ENCODE measurements at places on chromosomes 16 and 17.

DNA sequence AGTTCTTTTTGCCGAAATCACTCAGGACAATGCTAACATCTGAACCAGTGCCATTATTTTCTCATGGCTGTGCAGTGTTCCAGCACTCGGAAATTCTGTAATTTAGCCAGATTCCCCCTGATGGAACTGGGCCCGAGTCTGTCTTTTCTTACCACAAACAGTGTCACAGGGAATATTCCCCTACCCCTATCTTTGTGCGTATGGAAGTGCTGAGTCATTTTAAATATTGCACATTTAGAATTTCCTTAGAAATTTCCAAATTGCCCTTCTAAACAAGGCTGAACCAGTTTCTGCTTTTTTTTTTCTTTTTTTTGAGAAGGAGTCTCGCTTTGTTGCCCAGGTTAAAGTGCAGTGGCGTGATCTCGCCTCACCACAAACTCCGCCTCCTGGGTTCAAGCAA lies 88.0 kb upstream of the CREBBP start:
- no peak for DNase-seq

GRCh38 chr17:66016231-66016630 lies 175.7 kb downstream of the CEP112 start:
- no peak for DNase-seq

- no peak for DNase-seq
Observed at GRCh38 chr16:19417640-19418039, at the start of gene TMC5. TSS of gene TMC5 (plus strand) at chr16:19417883. CDS start at chr16:19440039, 22,156 bp downstream.

GRCh38 chr17:78423961-78424675 lies 45.7 kb downstream of the PGS1 start:
- DNase-seq = no peak

- no peak for DNase-seq
Observed at GRCh38 chr16:50718061-50718760, 23.7 kb upstream of the CYLD start.

GRCh38 chr16:11140098-11140375 lies 116.0 kb downstream of the SOCS1 start:
- DNase-seq = no peak

- no peak for DNase-seq
Observed at GRCh38 chr16:68660359-68660795, 15.3 kb downstream of the CDH3 start.

GRCh38 chr16:55272744-55273143 lies 51.3 kb upstream of the IRX6 start:
- no peak for DNase-seq

GRCh38 chr17:32927201-32927723 lies 691 bp upstream of the TMEM98 start:
- DNase-seq = peak; percentile 66

DNA sequence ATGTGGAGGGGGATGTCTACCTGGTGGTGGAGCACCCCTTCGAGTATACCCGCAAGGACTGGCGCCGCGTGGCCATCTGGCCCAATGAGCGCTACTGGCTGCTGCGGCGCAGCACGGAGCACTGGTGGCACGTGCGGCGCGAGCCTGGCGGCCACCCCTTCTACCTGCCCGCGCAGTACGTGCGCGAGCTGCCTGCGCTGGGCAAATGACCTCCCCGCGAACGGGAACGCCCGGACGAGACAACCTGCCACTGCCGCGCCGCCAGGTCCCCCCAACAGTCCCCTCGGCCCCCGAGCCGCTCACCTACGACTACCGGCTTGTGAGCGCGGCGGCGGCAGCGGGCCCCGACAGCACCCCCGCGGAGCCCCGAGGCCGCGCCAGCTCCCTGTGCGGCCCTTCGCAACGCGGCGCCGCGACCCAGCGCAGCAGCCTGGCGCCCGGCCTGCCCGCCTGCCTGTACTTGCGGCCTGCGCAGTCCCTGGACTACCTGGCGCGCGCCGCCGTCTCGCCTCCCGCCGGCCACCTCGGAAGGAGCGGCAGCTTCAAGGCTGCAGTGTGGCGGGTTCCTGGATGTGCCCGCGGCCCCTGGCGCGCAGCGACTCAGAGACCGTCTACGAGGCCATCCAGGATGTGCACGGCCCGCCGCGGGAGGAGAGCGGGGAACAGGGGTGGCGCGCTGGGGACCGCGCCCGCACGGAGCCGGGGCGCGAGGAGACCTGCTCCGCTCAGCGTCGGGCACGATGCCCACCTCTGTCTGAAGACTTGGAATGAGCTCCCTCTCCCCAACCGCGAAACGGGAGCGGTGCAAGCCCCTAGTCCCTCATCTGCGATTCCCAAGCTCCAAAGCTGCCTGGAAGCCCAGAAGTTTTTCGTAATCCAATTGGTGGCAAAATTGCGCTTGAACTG lies 48.7 kb upstream of the AMZ2 start:
- DNase-seq = no peak

- DNase-seq = peak; percentile 32
Observed at GRCh38 chr17:66789961-66790437, 44.9 kb upstream of the CACNG5 start.

DNA sequence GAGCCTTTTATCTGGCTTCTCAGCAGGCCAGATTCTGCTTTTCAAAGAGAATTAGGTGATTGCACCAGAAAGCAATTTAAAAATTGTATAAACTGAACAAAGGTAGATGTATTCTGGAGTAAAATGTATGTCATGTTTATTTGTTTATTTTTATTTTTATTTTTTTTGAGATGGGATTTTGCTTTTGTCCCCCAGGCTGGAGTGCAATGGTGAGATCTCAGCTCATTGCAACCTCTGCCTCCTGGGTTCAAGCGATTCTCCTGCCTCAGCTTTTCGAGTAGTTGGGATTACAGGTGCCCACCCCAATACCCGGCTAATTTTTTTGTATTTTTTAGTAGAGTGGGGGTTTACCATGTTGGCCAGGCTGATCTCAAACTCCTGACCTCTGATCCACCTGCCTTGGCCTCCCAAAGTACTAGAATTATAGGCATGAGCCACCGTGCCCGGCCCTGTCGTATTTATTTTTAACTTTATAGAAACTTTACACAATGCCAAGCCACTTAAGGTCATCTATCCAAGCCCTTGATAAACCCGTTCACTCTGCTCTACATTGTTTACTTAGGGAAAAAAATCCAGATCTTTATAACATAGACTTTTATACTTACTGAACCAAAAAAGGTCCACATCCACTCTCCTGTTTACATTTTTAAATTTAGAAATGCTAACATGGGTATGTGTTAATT lies 22.7 kb upstream of the GOT2 start:
- DNase-seq = no peak

DNA sequence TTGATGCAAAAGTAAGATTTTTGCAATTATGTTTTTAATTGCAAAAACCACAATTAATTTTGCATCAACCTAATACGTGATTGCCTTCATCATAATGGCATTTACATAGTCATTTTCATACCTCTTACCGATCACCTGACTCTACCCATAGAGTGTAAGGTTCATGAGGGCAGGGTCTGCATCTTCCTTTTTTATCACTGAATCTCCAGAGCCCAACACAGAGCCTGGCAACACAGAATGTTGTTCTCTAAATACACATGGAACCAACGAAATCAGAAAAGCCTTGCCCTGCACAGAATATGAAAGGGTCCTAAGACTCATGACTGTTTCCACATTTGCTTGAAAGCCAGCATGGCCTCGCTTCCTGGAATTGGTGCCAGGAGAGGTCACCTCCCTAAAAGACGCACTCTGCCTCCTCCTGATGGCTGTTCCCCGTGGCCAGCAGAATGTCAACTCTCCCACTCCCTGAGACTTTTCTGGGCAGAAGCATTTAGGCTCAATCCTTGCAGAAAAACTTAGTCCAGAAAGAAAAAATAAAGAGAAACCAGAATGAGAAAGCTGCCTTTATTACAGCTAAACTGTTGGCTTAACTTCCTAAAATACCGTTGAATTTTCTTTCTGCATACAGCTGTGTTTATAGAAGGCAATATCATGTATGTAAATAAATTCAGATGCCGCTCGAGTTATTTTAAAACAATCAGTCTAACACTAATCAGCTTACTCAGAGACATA lies 327.8 kb upstream of the MAF start:
- DNase-seq = no peak

DNA sequence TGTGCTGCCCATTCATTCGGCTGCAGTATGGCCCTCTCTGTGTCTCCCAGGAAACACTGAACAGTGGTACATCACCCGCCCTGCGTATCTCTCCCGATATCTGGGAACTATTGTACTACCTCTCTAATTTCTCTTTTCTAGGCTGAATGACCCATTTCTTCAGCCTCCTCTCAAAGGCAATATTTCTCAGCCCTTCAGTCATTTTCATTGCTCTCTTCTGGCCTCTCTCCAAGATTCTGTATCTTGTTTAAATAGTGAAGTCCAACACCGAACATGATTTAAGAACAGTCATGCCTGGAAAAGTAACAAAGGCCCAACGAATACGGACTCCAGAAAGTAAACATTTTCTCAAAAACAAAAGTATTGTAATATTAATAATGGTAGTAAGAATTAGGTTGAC lies 220.1 kb downstream of the ZFHX3 start:
- DNase-seq = no peak

DNA sequence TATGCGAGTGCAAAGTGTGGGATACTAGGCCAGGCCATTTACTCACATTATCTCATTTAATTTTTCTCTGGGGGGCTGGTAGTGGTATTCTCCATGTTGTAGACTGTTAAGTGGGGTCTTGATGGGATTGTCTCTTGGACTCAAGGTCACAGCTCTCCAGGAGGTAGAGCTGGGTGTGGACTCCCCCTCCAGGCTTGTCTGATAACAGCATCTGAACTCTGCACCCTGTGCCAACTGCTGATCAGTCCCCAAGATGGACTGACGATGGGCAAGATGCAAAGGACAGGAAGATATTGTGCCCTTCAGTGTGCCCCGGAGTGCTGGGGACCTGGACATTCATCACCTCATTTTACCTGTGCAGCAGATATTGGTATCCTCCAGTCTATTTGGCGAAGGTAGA lies 147.8 kb downstream of the MSI2 start:
- no peak for DNase-seq

DNA sequence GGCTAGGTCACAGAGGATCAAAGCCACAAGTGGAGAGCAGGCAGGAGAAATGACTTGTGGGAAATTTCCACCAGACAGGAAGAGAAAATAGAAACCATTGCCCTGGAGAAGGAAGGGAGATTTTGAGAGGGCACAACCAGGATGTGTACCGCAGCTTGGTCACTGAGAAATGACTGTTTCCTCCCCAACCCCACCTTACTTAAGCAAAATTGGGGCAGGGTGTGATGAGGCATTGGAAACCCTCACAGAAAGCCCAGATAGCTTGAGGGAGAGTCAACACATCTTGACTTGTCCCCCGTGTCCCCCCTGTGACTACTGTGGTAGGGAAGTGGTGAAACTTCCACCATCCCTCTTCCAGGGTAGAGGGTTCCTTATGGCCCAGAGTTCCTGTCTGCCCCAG lies 113.5 kb upstream of the FAM20A start:
- no peak for DNase-seq

DNA sequence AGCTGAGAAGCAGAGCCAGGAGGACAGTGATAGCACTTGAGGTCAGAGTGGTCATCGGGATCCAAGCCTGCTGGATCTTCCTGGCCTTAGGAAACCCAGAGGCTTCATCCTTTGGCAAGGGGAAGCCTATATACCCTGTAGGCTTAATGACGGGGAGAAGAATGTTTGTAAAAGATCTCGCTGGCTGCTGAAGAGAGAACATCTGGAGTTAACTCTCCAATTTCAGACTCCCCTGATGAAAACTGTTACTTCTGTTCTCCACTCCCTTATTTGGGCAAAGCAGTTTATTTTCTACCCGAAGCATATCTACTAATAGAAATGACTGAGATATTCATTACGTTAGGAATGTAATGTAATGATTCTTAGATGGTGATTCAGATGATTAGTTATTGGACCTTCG lies 487.0 kb downstream of the CDH13 start:
- no peak for DNase-seq

DNA sequence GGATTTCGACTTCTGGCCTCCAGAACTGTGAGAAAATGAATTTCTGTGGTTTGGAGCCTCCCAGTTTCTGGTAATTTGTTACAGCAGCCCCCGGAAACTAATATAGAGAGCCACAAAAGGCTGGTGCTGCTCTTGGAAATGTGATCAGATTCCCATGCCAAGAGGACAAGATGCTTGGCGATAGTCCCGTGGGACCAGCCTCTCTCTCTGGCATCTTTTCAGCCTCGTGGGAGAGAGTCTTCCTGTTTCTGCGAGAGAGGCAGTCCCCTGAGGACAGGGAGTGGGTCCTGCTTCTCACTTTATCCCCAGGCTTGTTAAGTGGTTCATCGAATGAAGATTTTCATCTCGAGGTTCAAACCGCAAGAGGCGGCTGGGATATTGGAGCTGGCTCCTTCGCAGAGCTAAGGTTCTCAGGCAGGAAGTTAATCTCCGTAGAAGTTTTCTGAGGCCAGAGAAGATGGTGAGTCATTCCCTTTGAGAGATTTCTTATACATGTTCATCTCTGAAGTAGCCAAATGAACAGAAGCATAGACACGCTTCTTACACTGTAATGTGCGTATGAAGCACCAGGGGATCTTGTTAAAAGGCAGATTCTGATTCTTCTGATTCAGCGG lies 211.6 kb upstream of the SDK2 start:
- no peak for DNase-seq

GRCh38 chr17:30716461-30717290 lies 107.8 kb downstream of the CRLF3 start:
- no peak for DNase-seq

DNA sequence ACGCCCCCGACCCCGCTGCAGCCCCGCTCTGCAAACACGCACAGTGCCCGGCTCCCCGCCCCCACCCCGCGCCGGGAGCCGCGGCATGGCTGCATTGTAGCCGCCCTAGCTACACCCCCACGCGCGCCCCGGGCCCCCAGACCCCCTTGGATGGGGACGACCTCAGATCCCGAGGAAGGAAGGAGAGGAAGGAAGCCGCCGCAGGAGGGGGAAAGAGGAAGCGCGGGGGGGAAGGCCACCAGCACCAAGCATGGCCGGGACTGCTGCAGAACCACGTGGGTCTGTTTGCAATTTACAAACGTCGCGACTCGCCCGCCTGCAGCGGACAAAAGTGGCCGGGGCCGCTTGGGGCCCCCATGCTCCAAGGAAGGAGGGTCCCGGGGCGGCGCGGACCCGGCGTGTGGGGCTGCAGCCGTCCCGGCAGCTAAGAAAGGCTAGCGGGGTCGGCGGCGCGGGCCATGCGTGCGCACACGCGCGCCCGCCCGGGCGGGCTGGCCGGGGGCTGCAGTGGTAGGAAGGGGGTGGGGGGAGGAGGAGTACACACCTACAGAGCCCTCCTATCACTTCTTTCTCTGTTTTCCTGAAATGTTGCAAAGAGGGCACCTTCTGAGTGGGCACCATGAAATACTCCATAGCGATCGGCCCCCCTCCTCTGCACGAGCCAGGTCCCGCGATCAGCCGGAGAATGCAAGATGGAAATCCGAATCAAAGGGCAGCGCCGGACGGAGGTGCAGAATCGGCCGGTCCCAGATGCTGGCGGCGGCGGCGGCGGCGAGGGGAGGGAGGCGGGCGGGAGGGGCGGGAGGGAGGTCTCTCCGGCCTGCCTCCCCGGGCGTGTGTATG lies 488 bp downstream of the TFAP4 start:
- DNase-seq = peak; percentile 62

DNA sequence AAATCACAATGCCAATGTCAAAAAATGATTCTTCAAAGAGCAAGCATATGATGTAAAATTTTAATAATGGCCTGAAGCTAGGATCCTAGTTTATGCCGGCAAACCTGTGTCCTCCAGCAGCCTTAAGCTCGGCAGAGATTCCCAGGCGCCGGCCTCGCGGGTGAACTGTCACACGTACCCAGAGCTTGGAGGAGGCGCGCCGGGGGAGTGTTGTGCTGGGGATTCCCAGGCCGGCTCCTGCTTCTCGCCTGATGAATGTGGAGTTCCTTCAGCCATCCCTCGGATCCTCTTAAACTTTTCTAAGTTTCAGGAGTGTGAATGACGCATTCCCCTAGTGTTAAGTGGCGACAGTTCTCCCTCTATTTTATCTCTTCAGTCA lies 19.1 kb upstream of the NTN1 start:
- no peak for DNase-seq

- no peak for DNase-seq
Observed at GRCh38 chr17:57068222-57068658, 16.8 kb upstream of the AKAP1 start.
